Fibroblast of the aortic adventitia (primary cell): ENCODE measurements at places on chromosomes 11 and 22.
A peak's percentile ranks its signal among the peaks of the same experiment; 100 is the strongest.

DNA sequence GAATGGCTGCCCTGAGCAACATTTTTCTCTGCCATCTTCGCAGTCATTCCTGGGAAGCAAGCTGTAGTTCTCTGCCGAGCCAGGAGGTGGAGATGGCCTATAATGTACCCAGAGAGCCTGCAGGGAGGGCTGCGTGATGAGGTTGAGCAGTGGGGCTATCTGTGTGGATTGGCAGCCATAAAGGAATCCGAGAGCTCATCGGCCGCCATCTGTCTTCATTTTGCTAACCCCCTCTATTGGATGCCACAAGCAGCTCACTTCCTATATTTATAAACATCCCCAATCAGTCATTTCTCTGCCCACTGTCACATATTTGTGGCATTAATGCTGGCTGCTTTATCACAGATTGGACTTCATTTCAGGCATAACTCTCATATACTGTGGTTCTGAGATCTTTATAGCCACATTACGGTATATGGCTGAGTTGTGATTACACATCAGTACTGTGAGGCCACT is 209.5 kb downstream of the NTM start:
- peak; percentile 8 for DNase-seq

- peak; percentile 51 for DNase-seq
Observed at GRCh38 chr22:37331034-37331428, 48.7 kb downstream of the CYTH4 start.

DNA sequence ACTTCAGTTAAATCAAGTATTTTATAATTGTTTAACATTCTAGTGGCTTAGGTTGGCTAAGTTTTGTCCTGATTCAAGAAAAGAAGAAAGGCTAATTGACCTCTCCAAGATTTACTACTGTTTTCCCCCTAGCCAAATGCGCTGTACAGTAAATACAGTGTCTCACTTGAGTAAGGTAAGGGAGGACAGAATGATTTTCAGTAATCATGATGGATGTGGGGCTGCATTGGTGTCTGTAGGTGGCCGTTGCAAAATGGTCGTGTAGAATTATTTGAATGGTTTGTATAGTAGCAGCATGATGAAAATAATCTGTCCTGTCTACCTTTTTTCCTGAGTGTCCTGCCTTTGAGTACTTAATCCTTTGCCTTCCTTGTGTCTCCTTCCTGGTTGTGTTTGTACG is 4.6 kb downstream of the CECR2 start:
- DNase-seq = no peak

DNA sequence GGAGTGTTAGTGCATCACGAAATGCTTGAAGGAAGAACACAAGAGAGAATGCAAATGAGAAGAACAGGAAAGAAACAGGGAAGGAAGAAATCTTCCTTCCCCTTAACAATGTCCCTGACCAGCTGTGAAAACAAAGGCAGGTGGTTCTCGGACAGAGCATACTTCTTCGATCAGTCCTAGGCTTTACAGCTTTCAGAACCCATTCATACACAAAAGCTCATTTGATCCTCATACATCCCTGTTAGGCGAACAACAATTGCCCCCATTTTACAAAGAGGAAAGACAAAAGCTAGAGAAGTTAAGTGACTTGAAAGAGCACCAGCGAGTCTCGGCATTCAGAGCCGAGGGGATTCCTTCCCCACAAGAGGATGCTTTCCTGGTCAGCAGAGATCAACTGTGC is 57.2 kb upstream of the LRRC55 start:
- DNase-seq = no peak

DNA sequence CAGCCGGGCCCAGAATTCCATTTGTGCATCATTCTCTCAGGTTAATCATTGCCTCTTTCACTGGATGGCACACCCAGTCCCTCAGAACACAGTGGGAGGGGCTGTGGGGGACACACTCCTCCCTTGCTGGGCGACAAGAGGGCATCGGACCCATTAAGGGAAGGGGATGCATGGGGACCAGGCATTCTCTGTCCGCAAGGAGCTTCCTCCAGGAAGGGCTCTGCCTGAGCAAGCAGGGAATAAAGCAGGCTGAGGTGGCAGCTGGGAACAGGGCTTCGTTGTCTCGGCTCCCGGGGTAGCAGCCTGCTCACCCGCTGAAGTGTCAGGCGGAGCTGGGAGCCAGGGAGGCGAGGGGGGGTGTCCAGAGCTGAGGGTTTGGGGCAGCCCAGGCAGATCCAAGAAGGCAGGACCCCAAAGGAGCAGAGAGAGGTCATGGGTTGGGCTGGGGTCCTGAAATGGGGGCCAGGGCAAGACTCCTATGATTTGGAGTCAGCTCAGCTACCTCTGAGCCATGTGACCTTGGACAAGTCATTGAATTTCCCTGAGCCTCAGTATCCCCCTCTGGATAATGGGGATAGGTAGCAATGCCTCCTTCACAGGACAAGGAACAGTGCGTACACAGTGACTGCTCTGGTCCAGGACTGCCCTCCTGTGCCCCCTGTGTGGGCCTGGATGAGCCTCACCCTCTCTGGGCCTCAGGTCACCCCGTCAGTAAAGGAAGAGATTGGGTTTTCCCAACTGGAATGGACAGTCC is 1.4 kb downstream of the GAL3ST1 start:
- DNase-seq = no peak

DNA sequence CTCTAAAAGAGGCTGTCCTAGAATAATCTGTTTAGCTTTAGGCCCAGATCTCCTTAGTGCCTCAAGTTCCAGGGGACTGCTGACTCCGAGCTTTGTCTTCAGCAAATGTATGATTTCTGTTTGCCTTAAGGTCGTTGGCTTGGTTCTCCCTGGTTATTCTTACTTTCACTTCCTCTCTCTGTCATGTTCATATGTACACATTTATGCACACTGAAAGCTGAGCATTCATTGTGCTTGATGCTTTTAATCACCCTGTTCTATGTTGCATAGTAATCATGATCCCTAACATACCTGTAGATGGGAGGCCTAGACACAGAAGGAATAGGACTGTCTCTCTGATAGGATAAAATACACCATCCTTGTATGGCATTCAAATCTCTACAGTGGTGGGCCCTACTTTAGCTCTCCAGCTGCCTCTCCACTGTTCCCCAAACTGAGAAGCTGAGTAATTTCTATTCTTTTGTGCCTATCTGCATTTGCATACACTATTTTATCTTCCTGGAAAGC is 7.2 kb downstream of the PPFIBP2 start:
- DNase-seq = no peak

GRCh38 chr11:131065435-131066413 is 149.4 kb upstream of the SNX19 start:
- no peak for DNase-seq

GRCh38 chr11:122749005-122749687 is 89.2 kb upstream of the CRTAM start:
- peak; percentile 86 for DNase-seq

GRCh38 chr11:6719576-6719975 is 36.4 kb upstream of the MRPL17 start:
- peak; percentile 12 for DNase-seq

GRCh38 chr11:44775985-44776446 is 49.3 kb downstream of the TSPAN18 start:
- DNase-seq = no peak

- peak; percentile 3 for DNase-seq
Observed at GRCh38 chr22:32949391-32950173, 108.6 kb downstream of the SYN3 start.

DNA sequence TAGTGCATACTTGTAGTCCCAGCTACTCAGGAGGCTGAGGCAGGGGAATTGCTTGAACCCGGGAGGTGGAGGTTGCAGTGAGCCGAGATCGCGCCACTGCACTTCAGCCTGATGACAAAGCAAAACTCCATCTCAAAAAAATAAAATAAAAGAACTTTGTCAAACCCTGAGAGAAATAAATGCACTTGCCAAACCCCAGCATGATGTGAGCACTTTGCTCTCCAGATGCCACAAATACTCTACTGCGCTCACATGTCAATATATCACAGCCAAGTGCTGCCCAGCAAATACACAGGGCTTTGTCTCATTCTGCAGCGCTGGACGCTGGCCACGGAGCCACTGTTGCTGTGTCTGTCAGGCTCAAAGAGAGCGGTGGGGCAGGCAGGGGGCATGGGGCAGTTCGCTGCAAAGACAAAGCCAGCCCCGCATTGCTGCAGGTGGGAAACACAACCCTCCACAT is 45.1 kb downstream of the AHNAK start:
- no peak for DNase-seq

DNA sequence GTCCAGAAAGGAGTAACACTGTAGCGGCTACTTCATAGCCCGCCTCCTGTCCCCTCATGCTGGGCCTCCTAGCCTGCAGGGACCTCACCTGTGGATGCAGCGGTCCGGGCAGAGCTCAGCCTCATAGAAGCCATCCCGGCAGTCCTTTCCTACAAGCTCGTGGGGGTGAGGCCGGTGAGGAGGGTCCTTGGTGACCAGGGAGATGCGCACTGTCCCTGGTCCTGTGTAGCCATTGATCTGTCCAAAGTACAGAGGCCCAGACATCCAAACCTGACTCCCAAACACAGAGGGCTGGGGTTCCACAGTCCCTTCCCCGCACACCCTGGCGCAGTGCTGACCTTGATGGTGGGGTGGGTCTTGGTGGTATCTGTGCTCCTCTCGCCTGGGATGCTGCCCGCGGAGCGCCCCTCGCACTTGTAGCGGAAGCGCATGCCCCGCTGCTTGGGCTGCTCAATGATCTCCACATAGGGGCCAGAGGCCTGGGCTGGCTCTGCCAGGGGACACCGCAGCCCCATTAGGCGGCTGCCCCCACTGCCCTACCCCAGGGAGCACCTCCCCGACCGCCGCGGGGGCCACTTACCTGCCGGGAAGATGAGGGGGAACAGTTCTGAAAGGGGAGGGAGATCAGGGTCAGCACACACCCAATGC is 993 bp downstream of the RELA start:
- DNase-seq = no peak

DNA sequence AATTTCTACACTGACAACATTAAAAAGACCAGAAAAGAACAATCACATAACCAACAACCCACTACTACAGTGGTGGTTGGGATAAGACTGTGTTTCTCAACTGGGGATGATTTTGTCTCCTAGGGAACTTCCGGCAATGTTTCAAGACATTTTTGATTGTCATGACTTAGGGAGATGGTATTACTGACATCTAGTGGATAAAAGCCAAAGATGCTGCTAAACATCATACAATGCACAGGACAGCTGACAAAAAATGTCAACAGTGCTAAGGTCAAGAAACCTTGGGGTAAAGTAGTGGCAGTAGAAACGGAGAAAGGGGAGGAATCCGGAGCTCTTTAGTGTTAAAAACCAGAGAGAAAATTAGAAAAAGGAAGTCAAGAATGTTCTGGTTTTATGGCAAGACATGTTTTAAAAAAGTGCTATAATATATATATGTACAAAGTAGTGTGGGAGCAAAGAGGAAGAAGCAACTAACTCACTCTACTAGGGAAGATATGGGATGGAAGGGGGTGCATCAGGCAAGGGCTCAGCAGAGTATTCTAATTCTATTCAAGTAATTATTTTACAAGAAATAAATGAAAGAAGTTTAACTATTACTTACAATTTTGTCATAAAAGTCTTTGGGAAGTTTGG is 37.2 kb downstream of the CKAP5 start:
- no peak for DNase-seq

GRCh38 chr11:72493426-72494108 is 59.2 kb upstream of the CLPB start:
- DNase-seq = peak; percentile 46

GRCh38 chr11:73652856-73653559 is 6.6 kb downstream of the PLEKHB1 start:
- no peak for DNase-seq

DNA sequence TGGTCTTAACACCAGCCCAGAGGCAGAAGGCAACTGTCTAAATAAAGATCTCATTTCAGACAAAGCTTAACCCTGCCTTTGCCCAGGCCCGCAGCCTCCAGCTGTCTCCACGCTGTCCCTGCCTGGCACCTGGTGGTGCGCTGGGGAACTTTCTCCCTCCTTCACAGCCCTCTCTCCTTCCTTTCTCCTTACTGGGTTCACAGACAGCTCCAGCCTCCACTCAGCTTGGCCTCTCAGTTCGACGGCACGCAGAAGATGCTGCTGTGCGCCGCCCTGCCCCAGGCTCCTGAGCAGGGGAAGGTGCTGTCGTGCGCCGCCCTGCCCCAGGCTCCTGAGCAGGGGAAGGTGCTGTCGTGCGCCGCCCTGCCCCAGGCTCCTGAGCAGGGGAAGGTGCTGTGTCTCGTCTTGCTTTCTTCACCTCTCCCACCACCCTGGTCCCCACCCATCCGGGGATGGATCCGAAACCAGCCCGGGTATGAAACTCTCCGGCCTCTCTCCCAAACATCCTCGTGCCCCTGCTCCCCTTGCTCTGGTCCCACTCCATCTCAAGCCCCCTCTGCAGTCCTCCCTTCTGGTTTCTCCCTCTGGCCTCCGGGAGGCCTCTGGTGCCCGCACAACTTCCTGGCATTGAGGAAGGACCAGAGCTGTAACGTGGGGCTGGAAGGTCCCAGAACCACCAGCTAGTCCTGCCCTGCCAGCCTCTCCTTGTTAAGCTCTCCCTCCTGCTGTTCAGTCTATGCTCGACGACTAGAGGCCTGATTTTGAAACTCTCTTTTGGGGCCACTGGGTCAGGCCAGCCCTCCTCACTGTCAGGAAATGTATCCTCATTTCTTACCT is 22.9 kb upstream of the JAM3 start:
- no peak for DNase-seq

DNA sequence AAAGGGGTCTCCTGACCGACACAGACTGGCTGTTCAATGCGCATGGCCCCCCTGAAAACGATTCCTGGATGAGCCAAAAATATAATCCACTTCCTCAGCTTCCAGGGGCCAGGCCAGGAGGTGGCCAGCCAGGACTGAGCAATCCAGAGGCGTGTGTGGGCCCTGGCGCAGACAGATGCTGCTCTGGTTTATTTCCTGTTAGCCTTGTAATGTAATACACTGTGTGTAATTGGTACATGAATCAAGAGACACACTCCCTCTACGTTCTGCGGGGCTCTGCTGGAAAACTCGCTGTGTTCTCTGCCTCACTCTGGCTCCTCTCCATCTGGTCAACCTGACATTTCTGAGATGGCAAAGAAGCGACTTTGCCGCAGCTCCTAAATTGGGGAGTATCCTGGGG is 26.3 kb upstream of the ISX start:
- no peak for DNase-seq

DNA sequence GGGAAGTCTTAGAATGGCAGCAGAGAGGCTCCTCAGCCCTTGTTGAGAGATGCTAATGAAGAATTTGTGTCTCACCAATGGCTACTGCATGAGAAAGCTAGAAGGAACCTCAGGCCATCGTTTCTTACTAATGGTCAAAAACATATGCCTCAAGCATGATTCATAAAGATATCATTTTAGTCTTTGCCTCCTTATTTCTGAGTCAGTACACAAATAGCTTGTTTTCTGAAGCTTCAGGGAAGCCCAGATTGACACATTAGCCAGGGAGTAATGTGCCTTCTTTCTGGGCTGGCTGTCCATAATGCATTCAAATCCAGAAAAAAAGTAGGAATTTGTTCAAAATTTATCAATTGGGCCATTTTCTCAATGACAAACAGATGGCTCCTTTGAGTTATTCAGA is 169.4 kb upstream of the ZBED5 start:
- peak; percentile 70 for DNase-seq

DNA sequence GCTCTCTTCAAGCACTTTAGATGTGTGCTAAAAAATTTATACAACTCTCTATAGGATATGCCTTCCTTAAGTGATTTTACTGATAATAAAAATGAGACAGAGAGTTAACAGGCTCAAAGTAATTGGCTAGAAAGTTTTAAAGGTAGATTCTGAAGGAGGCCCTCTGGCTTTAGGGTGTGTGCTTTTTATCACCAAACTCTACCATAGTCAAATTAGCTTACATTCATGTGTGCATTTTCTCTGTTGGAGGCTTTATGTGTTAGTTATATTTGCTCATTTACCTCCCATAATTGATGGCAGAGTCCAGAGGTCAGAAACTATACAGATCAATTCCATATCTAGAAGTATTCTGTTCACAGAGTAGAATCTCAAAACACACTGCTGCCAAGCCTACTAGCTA is 317.5 kb downstream of the JRKL start:
- DNase-seq = no peak
